ENCODE measurements at places on chromosomes 5 and 9.
A peak's percentile ranks its signal among the peaks of the same experiment; 100 is the strongest.

- DNase-seq, result no peak
Measured at GRCh38 chr5:147450606-147451005, 59.3 kb downstream of the DPYSL3 start.

GRCh38 chr5:148491015-148491792 is 107.4 kb downstream of the FBXO38 start:
- DNase-seq, result no peak

- no peak for DNase-seq
Measured at GRCh38 chr5:164958688-164959087, 1453.3 kb downstream of the MAT2B start.

DNA sequence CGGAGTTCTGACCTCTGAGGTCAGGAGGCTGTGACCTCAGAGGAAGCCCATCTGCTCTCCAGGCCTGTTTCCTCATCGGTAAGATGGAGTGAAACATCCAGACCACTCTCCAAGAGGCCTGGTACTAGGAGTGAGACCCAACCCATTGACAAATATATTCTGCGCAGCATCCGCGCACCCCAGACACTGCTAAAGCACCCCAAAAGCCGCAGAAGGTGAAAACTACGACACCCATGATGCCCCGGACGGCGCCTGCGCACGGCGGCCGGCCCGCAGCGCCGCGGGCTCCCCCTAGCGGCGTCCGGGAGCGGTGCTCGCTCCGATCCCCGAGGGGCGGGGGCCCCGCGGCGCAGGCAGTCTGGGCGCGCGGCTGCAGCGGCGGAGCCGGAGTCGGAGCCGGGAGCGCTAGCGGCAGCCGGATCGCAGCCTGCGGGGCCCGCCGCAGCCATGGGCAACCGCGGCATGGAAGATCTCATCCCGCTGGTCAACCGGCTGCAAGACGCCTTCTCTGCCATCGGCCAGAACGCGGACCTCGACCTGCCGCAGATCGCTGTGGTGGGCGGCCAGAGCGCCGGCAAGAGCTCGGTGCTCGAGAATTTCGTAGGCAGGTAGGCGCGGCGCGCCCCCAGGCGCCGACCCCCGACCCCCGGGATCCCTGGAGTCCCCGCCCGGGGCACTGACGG is at the start of gene DNM1:
Gene DNM1, plus strand, starts transcription at position 356 of the 683 bp plus-strand sequence. Its CDS starts 92 bp downstream, at position 448.
- peak; percentile 58 for DNase-seq

GRCh38 chr9:127707766-127708165 is 978 bp downstream of the CFAP157 start:
- no peak for DNase-seq

GRCh38 chr5:126066836-126067235 is 356.4 kb upstream of the GRAMD2B start:
- no peak for DNase-seq

DNA sequence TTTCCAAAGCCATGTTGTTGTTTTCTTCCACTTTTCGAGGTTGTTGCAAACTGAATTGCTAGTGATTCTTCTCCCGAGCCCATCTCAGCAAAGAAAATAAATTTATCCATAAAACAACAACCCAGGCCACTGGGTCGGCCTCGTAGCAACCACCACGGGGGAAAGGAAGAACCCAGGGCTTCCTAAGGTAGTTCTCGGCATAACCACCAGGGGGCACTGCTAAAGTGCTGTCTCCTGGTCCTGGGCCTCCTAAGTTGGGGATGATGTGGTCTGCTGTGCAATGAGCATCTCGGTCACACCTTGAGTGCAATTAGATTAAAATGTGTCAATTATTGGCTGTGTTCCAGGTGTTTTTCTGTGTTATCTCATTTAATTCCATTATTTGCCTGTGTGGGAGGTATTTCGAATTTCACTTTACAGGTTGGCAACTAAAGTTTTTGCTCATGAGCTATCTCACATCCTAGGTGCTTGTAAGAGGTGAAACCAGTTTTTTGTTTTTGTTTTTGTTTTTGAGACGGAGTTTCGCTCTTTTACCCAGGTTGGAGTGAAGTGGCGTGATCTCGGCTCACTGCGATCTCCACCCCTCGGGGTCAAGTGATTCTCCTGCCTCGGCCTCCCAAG is 102.8 kb upstream of the DAP start:
- DNase-seq, result no peak

DNA sequence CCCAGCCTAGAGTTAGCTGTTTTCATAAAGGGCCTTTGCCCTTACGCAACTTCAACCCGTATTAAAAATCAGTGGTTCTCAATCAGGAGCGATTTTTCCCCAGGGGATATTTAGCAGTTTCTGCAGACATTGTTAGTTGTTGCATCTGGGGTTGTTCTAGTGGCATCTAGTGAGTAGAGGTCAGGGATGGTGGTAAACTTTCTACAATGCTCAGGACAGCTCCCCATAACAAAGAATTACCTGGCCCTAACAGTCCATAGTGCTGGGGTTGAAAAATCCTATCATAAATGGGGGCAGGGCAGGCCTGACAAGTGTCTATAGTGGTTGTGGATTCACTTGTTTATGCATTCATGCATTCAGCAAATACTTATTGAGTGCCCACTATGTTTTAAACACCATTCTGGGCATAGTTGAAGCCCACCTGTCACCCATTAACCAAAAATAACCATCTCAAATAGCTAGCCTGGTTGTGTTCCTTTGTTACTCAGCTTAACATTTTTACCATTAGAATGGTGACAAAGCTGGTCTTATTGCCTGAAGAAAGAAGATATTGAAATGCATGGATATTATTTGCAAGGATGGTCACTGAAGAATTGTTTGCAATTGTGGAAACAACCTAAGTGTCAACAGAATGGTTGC is 15.9 kb upstream of the FGF1 start:
- no peak for DNase-seq
